ENCODE measurements at places on chromosomes 2 and 18. TPM values are rescaled to one million over a fixed set of nuclear protein-coding genes. Genes with fewer than 3 reads are reported as not detected.

The METTL8 gene
- total RNA-seq = 34.5 TPM

The PLA2R1 gene
- total RNA-seq = 32.0 TPM

The KCNJ13 gene
- total RNA-seq = not detected

The LYPD6B gene
- total RNA-seq = 0.10 TPM

The NCOA1 gene
- 16.7 TPM for total RNA-seq

The MRPL30 gene
- total RNA-seq = 59.8 TPM

The REEP1 gene
- total RNA-seq = 0.98 TPM

The MRPS9 gene
- 17.6 TPM for total RNA-seq

The STAT4 gene
- total RNA-seq = 1.4 TPM

The LRRTM1 gene
- not detected for total RNA-seq

The G6PC2 gene
- total RNA-seq = not detected

The LCLAT1 gene
- 27.4 TPM for total RNA-seq

The SCYGR7 gene
- not detected for total RNA-seq

The RBKS gene
- 0.86 TPM for total RNA-seq

The C2orf68 gene
- total RNA-seq = 19.4 TPM

The OTOS gene
- not detected for total RNA-seq

The PIEZO2 gene
- total RNA-seq = 103 TPM

The ZNF804A gene
- 0.33 TPM for total RNA-seq

The SUCLG1 gene
- 45.1 TPM for total RNA-seq

The RUFY4 gene
- 0.29 TPM for total RNA-seq

The ZC3H8 gene
- 27.1 TPM for total RNA-seq

The TRPM8 gene
- not detected for total RNA-seq

The SKOR2 gene
- total RNA-seq = not detected

Measured in vein endothelial cell (primary cell).